ENCODE measurements at places on chromosomes 5 and 9.

DNA sequence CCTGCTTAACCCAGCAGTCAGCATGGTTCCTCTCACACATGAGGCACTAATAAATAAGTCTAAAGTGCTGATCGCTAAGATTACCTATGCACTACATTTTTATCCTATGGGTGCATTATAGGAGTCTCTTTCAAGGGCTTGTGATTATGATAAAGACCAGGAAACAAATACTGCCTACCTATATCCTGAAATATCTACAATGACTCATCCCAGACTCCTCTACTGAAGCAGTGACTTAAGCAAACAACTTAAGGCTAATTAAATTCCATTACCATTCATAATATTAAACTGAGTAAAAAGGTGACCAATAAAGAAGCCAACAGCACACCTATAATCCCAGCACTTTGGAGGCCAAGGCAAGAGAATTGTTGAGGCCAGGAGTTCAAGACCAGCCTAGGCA, 338.4 kb downstream of the DNAH5 start:
- DNase-seq = peak; percentile 12

- no peak for DNase-seq
Measured at GRCh38 chr9:29290516-29290915, 1717.2 kb upstream of the C9orf72 start.

GRCh38 chr5:93305984-93306383, 275.0 kb downstream of the NR2F1-AS1 start:
- no peak for DNase-seq

- DNase-seq = no peak
Measured at GRCh38 chr9:14216612-14217194, 97.2 kb downstream of the NFIB start.

GRCh38 chr5:29017501-29017900, 1979.1 kb upstream of the CDH9 start:
- DNase-seq = no peak

GRCh38 chr5:93995126-93995621, 253.8 kb upstream of the POU5F2 start:
- no peak for DNase-seq

GRCh38 chr5:159106193-159106568, 6.5 kb upstream of the EBF1 start:
- DNase-seq = no peak

DNA sequence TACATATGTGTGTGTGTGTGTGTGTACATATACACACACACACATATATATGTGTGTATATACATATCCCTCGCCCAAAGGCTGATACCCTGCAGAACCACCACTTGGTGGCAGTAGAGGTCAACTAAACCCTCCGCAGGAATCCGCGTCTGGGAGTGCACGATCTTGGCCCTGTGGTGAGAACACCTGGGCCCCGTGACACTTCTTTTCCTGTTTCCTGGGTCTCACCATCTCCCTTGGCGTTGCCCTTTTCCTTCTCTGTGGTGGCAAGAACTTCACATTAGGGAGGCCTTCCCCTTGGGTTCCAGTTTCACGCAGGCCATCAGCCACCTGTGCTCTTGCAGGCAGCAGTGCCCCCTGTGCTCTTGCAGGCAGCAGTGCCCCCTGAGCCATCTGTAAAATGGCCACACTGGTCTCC, 8.2 kb downstream of the IL9 start:
- DNase-seq = peak; percentile 64

DNA sequence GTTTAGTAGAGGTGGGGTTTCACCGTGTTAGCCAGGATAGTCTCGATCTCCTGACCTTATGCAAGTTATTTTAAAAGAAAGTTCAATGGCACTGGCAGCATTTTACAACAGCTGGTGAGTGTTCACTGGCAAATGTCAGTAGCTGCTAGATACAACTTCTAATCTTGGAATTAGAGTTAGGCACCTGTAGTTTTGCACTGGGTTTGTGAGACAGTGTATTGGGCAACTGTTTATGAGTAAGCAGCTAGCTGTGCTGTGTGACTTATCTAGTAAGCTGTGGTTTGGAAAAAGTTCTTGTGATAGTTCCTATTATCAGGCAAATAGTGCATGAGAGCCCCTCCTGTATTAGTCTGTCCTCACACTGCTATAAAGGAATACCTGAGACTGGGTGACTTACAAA, 61.5 kb downstream of the UBE2QL1 start:
- DNase-seq = no peak

- no peak for DNase-seq
Measured at GRCh38 chr5:66958201-66958979, 238.2 kb downstream of the CD180 start.

GRCh38 chr9:137320555-137321384, 18.7 kb upstream of the NRARP start:
- no peak for DNase-seq

- DNase-seq = peak; percentile 38
Measured at GRCh38 chr5:141369994-141370848, at the start of gene PCDHGB3. PCDHGB3 (plus strand) TSS chr5:141370242; CDS start chr5:141370395, 153 bp downstream.

GRCh38 chr9:93216073-93216365, 32.1 kb downstream of the WNK2 start:
- DNase-seq = no peak

DNA sequence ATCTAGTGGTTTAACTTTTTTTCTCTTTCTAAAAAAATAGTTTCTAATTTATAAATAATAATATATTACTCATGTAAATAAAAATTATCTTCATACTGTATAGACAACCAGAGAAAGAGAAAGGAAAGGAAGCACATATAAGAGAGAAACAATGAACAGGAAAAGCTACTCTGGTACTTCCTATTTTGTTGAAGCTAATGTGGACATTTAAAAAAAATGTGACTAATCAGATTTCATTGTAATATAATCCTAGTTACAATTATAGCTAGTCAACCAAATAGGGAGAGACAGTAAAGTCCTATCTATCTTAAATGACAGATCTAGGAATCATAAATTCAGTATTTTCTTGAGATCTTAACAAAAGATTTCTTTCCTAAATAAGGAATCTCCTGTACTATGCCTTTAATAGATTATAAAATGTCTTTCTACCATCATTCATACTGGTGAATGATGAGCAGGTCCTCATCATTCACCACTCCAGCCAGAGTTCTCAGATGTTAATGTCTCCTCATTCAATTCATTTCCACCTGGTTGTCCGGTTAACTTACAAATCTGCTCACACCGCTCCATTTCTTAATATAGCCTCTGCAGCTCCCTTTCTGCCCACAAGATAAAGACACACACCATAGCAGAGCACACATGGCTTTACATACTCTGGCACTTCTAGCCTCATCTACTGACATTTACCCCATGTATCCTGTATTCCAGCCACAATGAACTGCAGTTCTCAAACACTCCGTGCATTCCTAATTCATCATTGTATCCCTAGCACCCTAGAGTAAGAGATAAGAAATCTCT, 30.9 kb downstream of the ZFR start:
- DNase-seq = no peak

DNA sequence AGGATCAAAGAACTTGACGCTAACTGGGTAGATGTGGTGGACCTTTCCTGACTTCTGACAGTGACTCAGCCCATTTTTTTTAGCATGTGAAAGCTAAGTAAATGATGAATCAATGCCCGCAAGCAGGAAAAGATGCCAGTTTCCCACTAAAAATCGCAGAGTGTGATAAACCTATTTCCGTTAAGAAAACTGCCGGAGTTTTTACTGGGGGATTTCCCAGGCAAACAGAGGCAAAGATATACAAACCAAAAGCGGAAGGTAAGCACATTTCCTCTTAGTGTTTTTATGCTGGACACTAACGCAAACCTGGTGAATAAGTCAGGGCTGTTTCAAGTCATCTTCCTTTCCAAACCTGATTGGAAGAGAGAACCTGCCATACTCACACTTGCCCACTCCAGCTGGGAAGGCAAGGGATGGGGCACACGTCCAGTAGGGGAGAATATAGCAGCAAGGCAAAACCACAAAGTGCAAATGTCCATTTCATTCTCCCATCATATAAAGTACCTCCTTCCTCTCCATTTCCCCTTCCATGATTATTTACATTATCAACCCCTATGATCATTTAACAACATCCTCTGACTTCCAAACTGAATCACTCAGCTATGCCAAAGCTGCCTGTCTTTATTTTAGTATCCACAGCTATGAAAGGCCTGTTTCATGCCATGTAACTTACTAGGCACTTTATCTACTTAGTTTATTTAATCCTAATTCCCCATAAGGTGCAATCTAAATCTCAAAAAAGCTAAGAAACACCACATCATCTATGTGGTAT, 349.7 kb upstream of the RFX3 start:
- DNase-seq = peak; percentile 35

DNA sequence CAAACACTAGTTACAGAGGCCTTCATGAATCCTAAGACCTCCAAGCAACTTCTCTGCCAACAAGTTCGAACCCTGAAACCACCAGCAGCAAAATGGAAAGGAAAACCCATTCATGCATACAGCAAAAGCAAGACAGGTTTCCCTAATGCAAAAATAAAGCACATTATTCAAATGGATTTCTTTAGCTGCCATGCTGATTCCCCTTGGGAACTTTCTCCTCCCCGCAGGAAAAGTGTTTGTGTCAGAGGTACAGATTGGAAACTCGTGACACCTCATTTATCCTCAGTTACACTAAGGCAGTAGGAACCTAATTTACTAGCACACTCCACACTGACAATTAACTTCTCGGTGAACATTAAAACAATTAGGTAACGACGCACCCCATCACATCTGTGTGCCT, 63.4 kb downstream of the TLE1 start:
- DNase-seq = no peak

DNA sequence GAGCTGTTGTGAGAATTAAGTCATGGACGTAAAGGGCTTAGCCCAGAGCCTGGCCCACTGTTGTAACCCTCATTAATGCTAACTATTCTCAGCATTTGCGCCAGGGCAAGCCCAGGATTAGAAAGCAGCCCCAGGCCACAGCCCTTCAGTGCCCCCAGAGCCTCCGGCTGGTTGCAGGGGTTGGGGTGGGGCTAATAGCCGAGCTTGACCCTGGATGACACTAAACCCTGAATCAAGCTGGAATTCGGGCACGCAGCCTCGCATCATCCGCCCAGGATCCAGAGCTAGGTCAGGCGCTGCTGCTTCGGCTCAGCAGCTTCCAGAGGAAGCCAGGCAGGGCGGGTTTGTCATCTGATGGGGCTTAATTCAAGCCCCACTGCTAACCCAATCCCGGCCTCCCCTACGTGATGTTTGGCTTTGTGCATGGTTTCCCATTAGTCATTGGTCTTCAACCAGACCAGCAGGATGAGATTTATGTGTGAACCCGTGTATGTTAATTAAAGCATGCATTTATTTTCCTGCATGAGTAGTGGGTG, 1.2 kb upstream of the MEGF9 start:
- no peak for DNase-seq

GRCh38 chr5:153767221-153768188, 271.2 kb downstream of the FAM114A2 start:
- DNase-seq = no peak

GRCh38 chr9:99303177-99303576, 81.1 kb downstream of the SEC61B start:
- no peak for DNase-seq

DNA sequence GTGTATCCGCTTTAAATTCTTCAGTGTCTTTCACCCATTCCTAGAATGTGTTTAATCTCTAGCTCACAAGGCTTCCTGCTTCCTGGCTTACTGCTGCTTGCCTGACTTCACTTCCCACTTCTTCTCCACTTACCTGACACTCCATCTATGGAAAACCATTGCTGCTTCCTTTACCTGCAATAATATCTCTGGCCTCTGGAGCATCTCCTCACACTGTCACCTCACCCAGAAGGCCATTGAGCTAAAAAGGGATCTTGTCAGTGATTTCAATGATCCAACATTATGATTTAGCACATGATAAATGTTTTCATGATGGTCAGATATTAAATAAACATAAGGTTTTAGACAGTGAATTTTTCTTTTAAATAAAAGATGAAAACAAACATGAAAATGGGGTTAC, 281.1 kb downstream of the MRPS30 start:
- no peak for DNase-seq

- DNase-seq = no peak
Measured at GRCh38 chr5:174990909-174991308, 266.5 kb downstream of the MSX2 start.

- no peak for DNase-seq
Measured at GRCh38 chr5:82325996-82326395, 47.8 kb upstream of the RPS23 start.

DNA sequence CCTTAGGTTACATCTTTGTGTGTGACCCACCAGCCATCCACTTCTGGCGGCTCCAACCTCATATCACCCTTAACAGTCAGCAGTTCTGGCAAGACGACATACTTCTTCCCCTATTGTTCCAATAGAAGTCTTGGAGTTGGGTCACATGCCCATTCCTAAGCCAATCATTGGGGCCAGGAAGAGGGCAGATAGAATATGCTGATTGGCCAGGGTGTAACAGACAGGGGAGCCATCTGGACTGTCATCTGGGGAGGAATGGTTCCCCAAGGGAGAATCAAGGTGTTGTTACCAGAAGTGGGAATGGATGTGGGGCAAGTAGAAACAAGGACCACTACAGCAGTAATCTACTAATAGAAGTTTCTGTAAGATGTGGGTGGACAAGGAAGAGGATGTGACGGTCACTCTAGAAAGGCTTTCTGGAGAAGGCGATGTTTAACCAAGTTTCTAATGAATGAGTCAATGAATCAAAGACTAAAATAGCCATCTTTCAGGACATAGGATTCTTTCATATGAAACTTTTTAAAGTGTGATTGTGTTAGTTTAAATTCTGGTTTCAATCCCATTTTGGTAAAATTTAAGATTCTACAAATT, 200.4 kb downstream of the ARHGAP26 start:
- DNase-seq = no peak

DNA sequence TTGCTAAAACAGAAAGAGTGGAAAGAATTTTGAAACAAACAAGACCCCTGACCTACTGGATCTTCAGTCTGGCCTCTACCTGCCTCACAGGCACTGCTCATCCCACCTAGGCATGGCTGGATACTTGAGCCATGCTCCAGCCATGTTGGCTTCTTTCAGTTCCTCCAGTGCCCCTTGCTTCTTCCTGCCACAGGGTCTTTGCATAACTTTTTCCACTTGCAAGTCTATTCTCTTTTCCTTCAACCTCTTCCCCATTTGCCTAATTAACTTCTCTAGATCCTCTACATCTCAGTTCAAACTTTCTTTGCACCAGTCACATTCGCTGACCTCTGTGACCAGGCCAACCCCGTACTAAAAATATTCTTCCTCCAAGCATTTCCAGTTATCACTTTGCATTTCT, 50.4 kb downstream of the STARD4 start:
- DNase-seq = no peak

DNA sequence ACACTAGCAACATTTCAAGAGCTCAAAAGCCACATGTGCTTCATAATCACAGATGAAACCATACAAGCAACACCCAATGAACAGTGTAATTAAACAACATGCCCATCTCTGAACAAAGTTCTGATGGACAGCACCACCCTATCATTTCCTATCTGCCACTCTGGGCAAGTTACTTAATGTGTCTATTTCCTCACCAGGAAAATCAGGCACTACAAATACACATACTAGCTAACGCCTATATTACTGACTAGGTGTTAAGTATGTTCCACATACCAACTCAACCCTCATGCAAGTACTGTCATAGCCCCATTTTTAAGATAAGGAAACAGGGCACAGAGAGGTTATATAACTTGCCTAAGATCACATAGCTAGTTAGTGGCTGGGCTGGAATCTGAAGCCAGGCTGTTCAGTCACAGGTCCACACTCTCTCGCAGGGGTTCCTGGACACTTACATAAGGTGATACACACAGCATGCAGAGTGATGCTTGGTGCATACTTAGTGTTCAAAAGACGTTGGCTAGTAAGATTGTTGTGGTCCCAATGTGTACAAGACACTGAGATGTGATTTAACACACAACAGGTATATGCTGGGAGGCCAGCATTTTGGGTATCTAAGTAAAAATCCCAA, 24.2 kb downstream of the CORO2A start:
- no peak for DNase-seq

GRCh38 chr5:17180330-17180843, 37.0 kb upstream of the BASP1 start:
- DNase-seq = no peak
